ENCODE measurements at places on chromosomes 4 and X.
A peak's percentile ranks its signal among the peaks of the same experiment; 100 is the strongest.

DNA sequence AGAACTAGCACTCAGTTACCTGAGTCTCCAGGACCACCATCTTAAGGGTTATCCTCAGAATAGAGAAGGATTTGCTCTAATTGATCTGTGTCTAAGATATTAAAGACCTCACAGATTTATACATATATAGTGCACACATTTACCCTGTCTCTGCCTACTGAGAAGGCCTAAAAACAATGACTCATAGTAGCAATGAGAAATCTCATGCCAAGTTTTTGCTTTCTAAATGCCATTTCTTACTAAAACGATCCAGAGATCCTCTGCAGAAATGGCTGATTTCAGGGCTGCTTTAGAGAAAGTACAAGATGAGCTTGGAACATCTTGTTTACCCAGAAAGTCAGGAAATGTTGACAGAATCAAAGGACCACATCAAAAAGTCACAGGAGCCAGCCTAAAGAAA is 79.1 kb upstream of the INPP4B start:
- DNase-seq, result no peak

DNA sequence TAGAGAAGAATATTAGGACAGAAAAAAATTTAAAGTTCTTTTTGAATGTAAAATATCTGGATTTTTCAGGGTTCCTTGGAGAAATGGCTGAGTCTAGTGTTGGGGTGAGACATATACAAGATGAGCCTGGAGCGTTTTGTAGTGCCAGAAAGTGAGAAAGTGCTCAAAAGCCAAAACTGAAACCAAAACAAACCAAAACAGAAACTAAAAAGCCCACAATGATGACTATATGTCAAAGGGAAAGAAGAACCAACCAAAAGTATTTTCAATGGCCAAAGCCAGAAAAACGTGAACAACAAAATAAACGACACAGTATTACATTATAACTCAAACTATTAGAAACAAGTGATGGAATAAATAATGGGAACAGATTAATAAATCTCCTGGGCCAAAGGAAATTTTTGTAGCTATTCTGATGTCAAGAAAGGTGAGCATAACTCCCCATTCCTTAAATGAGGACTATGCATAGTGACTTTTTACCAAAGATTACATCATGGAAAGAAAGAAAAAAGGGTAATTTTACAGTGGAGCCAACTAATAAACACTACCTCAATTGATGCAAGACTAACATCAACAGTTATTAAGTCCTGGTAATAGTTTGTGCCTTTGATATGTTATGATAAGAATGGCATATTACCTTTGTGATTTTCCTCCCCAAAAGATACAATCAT is 1137.6 kb downstream of the C4orf33 start:
- DNase-seq, result no peak

GRCh38 chr4:24743206-24743605 is 52.2 kb upstream of the SOD3 start:
- DNase-seq, result no peak

DNA sequence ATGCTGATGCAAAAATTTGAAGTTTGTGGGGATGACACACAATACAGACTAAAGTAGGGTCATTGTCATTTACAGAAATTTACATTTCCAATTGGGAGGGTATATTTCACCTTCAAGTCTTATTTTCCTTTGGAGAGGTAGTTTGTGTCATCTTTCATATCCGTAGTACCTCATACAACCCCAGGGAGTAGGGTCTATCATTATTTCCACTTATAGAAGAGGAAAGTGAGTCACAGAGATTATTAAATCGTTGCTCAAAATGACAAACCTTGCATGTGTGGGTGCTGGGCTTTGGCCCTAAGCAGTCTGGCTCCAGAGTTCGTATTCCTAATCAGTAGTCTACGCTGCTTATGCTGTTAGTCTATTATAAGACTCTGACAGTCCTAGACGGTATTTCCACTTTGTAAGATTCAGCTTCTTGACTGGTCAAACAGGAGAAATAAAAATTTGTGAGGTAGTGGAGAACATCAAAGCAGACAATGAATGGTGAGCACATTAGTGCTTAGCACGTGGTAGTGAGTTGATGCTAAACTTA is 516.5 kb downstream of the PCDH7 start:
- DNase-seq, result no peak

GRCh38 chrX:116607776-116608175 is 145.0 kb upstream of the CT83 start:
- no peak for DNase-seq

- DNase-seq, result no peak
These were observed 58.9 kb downstream of the NAF1 start for GRCh38 chr4:163107754-163108153.

DNA sequence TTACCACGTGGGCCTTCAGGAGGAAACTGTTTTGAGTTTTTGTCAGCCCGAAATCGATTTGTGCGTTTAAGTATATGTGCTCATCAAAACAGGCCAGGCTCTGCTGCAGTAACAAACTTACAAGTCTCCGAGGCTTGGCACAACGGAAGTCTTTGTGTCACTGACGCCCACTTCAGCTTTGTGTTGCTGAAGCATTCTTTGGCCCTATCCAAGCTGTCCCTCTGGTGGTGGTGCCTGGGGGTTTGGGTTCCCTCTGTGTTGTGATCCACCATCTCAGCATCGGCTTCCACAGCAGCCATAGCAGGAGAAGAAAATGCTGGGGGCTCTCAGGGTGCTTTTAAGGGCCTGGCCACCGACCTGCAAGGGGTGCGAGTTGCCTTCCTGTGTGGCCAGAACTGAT is 176.4 kb downstream of the PTTG2 start:
- no peak for DNase-seq

DNA sequence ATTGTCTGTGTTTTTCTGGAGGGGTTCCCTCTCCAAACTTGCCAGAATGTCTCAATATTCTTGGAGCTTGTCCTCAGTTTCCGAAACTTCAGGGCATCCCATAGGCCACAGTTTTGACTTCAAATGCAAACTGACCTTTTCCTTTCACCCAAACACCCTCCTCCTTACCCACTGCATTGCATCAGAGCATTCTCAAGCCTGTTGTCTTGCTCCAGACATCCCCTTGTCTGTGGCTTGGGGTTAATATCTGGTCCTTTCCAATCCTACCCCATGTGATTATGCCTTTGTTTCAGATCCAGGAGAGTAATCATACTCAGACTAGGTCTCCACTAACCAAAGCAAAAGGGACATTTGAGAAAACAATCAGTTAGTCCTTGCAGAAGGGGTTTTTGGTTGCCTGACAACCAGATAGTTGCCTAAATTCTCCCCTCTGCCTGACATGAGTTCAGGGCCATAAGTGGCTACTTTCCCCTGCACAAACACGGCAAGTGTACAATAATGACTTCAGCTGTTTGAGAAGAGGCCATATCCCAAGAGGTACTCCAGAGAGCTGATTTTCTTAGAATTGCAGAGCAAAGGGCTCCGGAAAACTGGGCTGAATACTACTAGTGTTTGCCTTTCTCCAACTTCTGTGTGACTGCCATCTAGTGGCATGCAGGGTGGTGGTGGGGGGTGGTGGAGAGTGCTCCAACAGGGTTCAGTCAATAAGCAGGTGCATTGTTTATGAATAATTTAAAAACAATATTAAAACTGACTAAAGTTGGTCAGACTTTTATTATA is 130.2 kb downstream of the CHRDL1 start:
- DNase-seq, result no peak

DNA sequence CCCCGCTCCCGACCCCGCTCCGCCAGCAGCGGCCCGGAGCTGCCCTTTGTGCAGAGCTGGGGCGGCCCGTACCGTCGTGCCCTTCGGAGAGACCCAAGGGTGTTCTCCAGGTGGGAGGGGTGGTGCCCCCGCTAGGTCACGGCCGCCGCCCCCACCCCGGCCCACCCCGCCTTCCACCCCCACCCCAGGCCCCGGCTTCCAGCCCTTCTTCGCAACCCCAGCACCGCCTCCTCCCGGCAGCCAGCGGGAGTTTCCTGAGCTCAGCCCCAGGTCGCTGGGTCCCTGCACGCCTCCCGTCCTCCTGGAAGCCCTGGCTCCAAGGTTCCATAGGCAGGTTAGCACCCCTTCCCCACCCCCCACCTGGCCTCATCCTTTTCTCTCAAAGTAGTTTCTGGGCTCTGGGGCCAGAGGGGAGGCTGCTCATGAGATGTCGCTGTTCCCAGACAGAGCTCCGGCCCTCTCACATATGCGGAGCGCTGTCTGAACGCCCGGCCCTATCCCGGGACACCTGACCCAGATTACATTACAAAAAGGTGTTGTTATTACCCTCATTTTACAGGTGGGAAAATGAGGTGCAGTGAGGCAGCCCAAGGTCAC is 25.2 kb upstream of the FGFR3 start:
- DNase-seq, result no peak

DNA sequence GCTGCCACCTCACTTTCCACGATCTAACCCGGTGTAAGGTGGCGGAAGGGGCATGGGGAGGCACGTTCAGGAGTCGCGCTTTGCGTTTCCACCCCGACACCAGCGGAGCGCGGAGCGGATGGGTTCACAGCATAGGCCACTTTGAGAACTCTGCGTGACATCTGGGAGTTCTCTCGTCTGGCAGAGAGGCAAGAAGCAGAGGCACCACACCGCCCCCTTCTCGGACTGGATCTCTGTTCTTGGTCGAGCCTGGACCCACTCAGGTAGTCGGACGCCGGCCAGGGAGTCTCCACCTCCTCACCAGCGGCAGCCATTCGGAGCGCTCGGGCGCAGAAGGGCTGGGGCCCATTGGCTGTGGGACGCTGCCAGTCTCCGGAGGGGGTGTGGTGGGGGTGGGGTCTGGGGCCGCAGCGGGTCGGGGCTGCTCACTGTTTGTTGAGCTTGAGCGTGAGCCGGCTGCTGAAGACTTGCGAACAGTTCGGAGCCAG is at the start of gene DACH2:
Gene DACH2 (plus strand): TSS at position 428 of the 488 bp plus-strand sequence.
- DNase-seq, result peak; percentile 80

DNA sequence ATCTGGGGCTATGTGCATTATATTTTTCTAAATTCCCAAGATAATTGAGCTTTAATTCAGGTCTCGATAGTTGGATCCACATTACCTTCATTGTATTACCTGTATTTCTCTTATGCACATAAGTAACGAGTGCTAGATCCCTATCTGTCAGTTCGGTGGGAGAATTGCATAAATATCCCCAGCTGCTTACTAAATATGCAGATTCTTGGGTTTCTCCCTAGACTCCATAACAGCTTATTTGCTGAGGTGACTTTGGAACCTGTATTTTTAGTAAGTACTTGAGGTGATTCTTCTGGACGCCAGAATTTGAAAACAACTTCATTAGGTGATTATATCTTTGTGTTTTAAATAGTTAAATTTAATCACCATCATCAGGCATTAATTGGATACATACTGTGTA is 15.0 kb downstream of the UGT8 start:
- no peak for DNase-seq

DNA sequence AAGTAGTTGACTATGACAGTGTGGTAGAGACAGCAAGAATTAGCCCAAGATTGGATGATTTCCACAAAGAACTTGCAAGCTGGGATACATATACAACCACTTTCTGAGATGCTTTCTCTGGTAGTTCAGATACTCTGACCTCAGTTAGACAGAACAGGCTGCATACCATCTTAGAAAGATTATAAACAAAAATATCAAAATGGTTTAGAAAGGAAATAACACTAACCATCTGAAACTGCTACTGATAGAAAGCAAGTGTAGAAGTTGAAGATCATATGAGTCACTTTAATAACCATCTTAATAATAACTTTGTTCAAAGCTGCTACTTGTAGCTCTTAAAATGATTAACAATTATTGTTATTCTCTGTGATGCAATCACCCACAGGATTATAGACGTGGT is 255.4 kb upstream of the TTC29 start:
- DNase-seq, result peak; percentile 39

- no peak for DNase-seq
These were observed 44.1 kb upstream of the KDR start for GRCh38 chr4:55169352-55169961.

DNA sequence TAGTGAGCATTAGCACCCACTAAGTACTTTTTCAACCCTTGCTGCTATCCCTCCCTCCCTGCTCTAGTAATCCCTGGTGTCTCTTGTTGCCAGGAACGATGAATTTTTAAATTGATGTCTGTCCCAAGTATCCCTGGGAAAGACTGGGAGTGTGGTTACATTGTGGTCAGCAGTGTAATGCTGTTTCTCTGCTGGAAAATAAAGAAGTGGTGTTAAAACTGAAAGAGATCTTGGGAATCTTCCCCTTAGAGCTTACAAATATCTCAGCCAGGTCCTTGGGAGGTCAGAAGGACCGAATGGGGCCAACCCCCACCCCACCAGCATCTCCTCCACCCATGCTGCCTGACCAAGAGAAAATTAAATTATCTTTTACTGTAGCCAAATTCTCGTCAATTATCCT is 174.5 kb upstream of the MXRA5 start:
- no peak for DNase-seq

DNA sequence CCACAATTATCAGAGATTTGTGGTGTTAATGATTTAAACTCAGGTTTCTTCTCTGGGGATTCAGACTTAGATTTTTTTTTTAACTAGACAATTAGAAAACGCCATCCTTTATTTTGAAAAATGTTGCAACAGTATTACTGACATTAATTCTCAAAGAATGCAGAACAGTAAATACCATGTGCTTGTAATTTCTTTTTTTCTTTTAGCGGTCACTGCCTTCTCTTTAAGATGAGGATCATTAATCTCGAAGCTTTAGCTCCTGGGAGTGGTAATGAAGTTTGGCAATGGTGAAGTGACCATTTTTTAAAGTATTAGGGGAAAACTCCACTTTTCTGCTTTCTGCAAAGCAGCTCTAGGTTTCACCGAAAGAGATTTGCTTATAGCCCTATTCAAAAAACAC is 164.0 kb upstream of the MBNL3 start:
- no peak for DNase-seq

All from left lung (tissue), 14 donors.